Fibroblast of skin of left quadriceps (primary cell): ENCODE measurements at places on chromosomes 1 and 21.
A peak's percentile ranks its signal among the peaks of the same experiment; 100 is the strongest.

- no peak for DNase-seq
Observed at GRCh38 chr1:5949085-5949760, 43.0 kb downstream of the NPHP4 start.

DNA sequence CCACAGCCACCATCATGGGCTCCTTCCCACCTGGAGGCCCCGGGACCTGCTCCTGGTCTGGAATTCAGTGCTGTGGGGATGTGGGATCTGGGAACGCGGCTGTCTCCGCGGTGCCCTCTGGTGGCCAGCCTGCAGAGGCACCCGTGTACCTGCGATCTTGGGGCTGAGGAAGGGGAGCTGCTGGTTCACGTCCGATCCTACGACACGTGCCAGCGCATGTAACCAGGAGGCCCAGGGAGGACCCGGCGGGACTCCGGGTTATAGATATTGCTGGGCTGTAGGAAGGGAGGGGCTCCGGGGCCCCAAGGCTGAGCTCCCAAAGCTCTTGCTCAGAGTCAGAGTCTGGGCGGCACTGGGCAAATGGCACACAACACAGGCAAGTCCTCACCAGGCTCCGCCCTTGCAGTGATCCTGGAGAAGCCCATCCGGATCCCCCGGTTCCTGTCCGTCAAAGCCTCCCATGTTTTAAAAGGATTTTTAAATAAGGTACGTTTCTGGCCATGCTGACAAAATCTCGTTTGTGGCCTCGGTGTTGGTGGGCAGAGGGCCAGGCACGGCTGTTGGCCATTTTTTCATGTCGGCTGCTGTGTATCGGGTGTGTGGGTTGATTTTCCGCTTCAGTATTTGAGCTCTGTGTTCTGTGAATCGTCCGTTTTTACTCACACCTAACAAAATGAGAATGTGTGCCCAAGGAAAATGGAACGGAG is 20.1 kb downstream of the FAAP20 start:
- peak; percentile 21 for DNase-seq

- no peak for DNase-seq
Observed at GRCh38 chr1:242100921-242101320, 102.0 kb upstream of the MAP1LC3C start.

DNA sequence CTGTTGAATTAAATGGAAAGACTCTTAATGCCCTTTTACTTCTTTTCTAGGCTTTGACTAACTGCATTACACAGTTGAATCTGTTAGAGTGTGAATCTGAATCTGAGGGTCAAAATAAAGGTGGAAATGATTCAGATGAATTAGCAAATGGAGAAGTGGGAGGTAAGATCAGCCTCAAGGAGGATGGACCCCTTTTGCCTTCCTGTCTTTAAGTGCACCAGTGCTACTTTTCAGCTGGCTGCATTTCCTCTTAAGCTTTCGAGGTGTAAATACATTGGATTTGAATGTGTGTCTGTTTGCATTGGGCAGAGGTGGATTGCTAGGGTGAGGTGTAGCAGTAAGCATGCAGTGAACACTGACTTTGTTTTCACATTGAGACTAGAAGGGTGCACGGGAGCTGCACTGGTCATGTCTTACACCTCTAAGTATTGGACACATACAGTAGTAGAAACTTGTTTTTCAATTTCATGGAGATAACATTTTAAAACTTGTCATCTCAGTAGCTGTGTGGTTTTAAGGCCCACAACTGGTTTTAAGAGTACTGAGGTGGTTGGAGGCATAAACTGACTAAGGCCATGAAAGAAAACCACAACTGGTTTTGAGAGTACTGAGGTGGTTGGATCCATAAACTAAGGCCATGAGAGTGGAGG is 35.4 kb downstream of the MIA3 start:
- no peak for DNase-seq
